Inflammatory macrophage treated with lipopolysaccharide for 4 hours (primary cell): ENCODE measurements at places on chromosomes 3 and 15.

DNA sequence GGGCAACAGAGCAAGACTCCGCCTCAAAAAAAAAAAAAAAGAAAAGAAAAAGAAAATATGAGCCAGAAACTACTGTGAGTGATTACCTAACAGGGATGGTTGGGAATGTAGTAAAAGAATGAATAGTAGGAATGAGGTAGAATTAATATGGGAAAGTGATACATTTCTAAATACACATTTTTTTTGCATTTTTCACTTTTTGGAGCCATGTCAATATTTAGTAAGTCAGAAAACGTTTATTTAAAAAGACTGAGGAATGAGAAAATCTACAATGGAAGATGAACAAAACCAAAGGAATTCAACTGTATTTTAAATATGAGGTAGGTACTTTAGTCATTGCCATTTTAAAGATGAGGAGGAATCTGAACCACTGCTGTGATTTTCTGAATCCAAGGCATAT, 817.2 kb upstream of the CADM2 start:
- DNase-seq: no peak

DNA sequence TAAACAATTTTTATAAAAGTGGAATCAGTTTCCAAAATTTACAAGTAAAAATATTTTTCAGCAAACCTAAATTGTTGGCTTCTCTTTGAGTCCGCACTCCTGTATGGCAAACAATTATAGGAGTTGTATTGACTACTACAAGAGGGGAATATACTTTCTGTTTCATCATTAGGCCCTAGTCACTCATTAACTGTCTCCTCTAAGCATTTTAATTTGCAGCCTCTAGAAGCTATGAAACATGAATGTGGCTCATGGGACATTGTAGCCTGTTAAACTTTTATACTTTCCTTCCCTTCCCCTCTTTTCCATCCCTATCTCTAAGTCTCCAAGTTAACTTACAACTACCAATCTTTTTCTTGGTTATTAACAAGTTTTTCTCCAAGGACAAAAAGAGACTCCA, 58.9 kb upstream of the CBLB start:
- no peak for DNase-seq

DNA sequence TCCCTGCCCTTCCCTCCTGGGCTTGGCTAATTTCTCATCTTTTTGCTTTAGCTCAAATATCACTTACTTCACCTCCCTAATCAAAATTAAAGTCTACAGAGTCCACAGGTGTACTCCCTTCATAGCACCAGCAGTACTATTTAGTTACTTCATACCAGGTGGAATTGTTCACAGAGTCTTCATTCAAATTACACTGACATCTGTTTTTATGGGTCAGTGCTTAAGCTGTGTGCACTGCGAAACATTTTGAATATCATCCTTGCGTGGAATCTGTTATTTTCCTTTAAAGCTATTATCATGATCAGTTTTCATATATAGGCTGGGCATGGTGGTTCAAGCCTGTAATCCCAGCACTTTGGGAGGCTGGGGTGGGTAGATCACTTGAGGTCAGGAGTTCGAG, 2.7 kb upstream of the SERF2 start:
- no peak for DNase-seq

DNA sequence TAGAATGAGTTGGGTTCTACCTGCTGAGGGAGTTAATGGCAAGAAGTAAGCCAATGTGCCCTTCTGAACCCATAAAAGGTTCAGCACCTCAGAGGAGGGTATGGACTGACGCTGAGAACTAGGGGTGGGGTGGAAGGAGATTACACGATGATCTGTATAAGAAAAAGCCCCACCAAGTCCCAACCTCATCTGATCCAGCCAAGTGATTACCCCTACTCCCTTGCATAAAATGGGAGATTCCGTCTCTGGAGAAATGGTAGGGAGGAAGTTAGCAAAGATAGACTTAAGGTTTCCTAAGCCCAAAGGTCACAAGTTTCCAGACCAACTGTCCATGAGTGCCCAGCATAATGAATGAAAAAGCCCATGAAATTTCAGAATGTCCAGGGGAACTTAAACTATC, 7.1 kb upstream of the DVL3 start:
- peak; percentile 95 for DNase-seq

GRCh38 chr3:184332370-184333090, 4.9 kb upstream of the FAM131A start:
- DNase-seq: no peak

- no peak for DNase-seq
Observed at GRCh38 chr3:182683858-182684257, 109.4 kb upstream of the ATP11B start.

DNA sequence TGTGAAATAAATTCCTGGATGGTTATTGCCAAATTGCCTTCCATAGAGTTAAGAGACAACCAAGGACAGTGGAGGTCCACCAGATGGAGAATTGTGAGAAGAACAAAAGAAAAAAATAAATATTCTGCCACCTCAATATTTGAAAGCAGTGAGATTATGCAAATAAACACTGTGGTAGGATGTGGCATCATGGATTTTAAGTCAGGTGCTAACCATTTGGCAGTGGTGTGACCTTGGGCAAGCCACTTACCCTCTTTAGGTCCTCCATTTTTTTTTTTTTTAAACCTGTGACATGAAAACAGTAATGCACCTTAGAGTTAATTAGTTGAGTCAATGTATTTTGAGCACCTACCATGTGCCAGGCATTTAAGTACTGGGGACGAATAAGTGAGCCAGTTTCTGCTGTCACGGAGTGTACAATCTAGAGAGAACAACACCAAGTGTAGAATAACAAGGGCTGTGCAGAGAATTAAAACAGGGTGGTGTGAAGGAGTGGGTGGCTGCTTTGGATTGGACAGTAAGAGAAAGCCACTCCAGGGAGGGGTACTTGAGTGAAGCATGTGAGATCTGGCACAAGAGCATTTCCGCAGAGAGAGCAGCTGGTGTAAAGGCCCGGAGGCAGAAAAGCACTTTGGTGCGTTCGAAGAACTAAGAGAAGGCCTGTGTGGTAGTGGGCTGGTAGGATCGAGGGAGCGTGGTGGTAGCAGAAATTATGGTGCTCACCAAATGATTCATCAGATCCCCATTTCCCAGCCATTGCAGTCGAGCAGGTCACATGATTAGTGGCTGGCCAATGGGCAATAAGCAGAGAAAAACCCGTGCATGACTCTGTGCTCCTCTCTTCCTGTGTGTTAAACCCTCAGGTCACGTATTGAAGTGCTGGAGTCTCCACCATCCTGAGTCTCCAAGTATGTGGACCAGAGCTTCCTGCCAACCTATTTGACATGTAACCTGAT, 39.2 kb downstream of the CCK start:
- no peak for DNase-seq

GRCh38 chr3:191915712-191916111, 454.7 kb downstream of the PYDC2 start:
- no peak for DNase-seq

- no peak for DNase-seq
Observed at GRCh38 chr3:177185035-177185574, 12.2 kb downstream of the TBL1XR1 start.

GRCh38 chr3:53900666-53901331, 9.1 kb upstream of the SELENOK start:
- no peak for DNase-seq

GRCh38 chr3:13346481-13347389, 73.4 kb downstream of the NUP210 start:
- peak; percentile 56 for DNase-seq

DNA sequence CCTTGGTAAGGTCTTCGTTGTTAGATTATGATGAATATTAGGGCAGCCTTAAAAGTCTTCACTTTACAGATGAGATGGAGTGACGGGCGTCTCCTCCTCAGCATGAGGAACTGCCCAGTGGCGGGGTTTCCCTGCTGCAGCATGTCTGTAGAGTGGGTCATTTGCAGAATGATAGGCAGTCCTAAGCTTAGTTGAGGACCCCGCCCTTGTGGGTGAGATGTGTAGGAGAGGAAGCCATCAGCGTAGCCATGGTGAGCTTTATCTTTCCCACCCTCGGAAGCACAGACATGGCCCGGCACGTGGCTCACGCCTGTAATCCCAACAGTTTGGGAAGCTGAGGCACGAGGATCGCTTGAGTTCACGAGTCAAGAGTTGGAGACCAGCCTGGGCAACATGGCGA, 877 bp downstream of the NIT2 start:
- DNase-seq: peak; percentile 72

GRCh38 chr3:54712539-54712938, 215.3 kb downstream of the LRTM1 start:
- DNase-seq: no peak

DNA sequence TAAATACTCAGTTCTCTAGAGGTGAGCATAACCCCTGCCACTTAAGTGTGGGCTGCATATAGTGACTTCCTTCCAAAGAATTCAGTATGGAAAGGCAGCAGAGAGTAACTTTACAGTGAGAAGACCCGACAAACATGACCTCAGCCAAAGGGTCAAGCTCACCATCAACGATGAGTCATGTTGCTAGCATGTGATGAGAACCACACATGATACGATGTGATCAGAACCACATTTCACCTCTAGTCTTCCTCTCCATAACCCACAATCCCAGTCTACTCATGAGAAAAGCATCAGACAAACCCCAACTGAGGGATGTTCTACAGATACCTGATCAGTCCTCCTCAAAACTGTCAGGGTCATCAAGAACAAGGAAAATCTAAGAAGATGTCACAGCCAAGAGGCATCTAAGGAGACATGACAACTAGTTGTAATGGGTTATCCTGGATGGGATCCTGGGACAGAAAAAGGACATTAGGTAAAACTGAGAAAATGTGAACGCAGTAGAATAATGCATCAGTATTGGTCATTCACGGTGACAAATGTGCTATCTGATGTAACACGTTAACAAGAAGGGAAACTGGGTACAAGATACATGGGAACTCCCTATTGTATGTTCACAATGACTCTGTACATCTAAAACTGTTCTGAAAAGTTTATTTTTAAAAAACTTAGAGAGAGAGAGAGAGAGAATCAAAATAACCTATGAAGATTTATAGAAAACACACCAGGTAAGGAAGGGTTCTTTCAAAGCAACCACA, 28.3 kb downstream of the SEC61A1 start:
- DNase-seq: peak; percentile 81

DNA sequence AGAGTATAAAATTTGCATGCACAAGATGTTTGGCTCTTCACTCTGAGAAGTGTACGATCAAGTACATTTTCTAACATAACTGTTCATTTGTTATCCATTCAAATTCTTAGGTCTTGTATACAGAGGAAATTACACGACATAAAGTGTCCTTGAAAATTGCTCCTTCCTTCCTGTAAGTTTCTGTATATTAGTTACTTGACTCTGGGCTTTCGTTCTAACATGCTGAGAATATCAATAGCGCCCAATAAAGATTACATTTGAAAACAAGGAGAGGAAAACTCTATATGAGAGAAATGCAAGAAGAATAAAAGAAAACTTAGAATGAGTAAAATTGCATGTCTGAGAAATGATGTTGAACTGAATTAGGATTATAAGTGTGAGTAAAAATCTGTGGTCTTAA, 722.5 kb upstream of the CADM2 start:
- no peak for DNase-seq

GRCh38 chr15:39100106-39100660, 480.7 kb upstream of the THBS1 start:
- DNase-seq: no peak

DNA sequence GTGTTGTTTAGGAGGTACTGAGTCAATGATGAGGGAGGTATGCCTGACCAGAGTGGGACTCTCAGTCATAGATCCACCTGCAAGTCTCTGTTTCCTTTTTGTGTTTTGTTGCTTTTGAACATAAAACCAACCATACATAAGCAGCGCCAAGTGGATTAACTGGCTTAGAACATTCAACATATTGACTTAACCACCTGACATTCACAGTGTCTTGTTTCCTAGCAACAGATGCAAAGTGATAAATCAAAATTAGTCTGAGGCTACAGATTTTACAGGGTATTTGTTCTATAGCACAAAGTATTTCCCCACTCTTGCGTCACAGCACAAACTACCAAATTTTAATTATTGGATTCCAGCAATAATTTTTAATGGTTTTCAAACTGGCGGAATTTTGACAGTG, 283.8 kb downstream of the BBX start:
- no peak for DNase-seq
